CD4-positive, alpha-beta T cell treated with Interleukin-15 for 4 hours (primary cell): ENCODE measurements at places on chromosomes 2 and 18.

GRCh38 chr2:108884619-108885018 lies 98.0 kb downstream of the CCDC138 start:
- DNase-seq, result no peak

DNA sequence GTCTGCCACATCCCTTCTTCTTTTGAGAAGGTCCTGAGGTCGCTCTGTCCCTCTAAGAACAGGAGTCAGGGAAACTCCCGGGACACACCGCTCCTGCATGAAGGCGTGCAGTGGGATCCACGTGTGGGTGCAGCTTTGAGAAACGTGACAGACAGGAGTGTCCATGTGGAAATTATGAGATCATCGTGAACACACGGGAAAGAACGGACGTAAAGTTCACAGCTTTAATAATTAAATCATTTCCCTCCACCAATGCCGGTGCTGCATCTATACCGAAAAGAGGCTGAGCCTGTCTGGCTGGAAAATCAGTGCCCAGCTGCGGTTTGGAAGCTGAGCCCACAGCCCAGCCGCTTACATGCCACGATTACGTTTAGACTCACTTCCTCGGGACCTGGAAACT lies 372.4 kb upstream of the SALL3 start:
- DNase-seq, result no peak

DNA sequence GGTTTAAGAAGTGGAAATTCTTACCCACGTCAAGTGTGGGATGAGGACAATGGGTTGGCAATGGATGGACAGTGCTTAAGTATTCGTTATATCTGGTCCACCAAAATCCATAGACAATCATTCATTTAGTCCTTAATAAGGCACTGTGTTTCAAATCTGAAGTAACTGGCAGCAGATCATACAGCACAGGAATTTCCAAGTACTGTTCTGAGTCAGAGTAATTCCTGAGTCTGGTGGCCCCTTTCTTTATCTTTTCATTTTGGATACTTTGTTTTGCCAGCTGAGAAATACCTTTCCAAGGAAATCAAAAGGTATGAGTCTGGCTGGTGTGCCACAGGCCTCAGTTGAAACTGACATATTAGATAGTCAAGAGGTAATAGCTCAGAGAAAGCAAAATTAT lies 31.4 kb upstream of the CCDC102B start:
- no peak for DNase-seq

GRCh38 chr18:58177004-58177717 lies 133.1 kb downstream of the NEDD4L start:
- no peak for DNase-seq

DNA sequence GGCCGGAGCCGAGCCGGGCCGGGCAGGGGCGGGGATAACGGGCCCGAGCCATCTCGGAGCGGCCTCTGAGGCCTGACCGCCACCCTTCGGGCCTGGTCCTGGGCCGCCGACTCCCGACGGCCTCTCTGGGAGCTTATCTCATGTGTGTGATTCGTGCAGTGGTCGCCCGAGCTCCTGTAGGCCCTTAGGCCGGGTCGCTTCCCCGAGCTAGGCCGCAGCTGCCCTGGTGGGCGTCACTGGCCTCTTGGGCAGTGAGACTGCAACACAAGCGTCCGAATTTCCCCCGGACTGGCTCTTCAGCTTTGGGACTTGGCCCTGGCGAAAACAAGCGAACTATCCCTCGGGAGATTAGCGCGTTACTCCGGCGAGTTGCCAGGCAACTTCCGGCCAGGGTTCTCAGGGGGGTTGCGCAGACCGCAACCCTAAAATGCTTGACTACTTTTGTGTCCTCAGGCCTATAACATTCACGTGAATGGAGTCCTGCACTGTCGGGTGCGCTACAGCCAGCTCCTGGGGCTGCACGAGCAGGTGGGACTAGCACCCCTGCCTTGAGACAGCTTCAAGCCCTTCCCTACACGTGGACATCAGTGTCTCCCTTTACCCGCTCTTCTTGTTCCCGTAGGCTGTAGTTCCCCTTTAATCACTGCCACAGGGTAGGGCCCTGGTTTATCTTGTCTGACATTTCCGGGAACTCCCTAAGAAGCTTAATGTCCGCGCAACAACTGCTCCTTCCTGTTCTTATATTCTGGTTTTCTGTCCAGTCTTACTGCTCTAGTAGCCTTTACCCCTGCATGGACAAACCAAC lies 602 bp downstream of the SNX17 start:
- DNase-seq, result peak; percentile 29

- DNase-seq, result no peak
These were observed 21.7 kb downstream of the HS1BP3 start for GRCh38 chr2:20629181-20629580.

DNA sequence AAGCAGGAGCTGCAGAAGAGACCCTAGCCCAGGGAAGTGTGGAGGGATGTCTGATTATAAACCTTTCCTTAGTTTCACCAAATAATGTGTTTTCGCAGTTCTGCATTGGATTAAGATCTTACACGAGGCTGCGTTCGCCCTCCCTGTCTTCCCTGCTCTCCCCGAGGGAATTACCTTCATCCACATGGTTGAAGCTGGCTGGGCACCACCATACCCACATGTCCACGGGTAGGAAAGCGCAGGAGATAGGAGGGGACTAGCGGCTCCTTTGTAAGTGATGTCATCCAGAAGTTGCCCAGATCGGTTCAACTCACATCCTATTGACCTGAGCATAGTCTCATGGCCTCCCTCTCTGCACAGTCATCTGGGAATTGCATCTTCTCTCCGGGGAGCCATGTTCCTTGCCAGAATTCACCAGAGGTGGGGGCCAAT lies 1.1 kb downstream of the TTL start:
- no peak for DNase-seq

- no peak for DNase-seq
These were observed 510.6 kb downstream of the SOX11 start for GRCh38 chr2:6202756-6203155.

GRCh38 chr18:67651438-67651837 lies 134.9 kb upstream of the DSEL start:
- no peak for DNase-seq

DNA sequence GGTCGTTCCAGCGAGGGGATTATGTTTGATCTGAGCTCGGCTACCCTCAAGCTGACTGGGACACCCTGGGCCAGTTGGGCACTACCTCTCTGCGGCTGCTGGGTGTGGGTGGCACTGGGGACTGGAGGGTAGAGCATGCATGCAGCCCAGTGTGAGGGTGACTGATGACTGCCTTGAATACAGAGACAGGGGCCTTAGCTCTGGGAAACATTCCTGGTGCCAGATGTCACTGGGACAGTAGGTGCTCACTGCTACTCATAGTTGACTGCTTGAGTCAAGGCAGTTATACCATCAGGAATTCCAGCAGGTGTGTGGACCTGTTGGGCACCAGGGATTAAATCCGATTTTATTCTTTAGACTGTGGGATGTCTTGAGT lies 33.6 kb upstream of the ATP6V1B1 start:
- DNase-seq, result no peak

GRCh38 chr2:237343993-237344392 lies 70.0 kb downstream of the COL6A3 start:
- no peak for DNase-seq

DNA sequence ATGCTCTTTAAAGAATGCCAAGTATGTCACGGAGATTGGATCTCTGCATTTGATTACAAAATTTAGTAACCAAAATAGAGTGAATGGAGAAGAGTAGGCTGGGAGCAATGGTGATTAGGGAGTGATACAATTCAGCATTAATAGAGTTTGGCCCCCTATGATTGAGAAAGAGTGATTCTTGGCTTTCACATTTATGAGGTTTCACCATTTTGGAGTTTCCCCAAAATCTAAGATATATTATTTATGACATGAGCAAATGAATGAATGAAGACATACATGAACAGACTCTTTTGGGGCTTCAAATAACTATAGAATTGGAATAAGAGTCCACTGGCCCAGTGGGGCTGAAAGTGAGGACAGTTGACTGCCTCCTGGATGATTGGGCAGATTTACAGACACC lies 255.2 kb downstream of the LPIN1 start:
- DNase-seq, result no peak

DNA sequence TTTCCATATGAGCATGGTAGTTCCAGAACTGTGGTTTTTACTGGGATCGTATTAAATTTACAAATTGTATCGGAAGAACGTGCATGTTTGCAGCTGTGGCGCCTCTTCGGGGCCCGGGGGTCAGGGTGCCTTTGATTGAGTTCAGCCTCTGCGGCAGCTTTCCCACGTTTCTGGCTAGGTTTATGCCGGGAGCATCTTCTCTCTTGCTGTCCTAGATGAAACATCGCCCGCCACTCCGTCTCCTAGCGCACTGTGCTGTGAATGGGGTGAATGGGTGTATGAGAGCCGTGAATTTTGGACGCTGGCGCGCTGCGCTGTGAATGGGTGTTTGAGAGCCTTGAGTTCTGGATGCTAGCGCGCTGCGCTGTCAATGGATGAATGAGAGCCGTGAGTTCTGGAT lies 12.3 kb downstream of the PDCD1 start:
- no peak for DNase-seq

- DNase-seq, result no peak
These were observed 217.8 kb downstream of the OSR1 start for GRCh38 chr2:19140463-19141208.

DNA sequence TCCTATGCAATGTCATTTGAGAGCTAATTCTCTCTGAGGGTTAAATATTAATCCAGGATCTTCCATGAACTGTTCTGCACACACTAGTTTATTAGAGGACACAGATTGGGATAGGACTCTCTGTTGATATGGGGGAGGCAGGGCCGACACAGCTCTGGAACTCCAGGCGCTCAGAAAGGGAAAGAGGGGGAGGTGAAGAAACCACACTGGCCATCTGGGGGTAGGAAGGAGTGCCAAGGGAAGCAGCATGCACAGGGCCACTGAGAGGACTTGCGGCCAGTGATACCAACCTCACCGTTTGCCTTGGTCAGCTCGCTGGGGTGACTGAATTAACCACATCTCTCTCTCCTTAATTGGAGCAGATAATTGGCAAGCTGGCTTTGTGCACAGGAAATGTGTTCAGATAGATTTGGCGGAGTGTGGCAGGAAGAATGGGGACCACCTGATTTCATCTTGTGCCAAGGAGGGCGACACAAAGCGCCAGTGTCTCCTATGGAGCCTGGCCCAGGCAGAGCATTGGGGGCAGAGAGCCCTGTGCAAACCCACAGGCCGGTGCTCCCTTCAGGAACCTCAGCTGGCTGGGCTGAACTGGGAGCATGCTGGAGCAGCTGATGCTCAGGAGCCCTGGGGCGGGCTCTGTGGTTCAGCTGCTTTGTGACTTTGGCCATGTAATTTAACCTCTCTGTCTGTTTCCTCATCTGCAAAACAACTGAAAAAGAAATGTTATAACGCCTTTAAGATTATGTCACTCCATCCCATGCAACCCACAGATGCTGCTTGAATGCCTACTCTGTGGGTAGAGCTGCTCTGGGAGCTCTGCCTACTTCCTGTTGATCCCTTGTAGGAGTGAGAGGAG lies 114.7 kb upstream of the STON1 start:
- peak; percentile 6 for DNase-seq

- DNase-seq, result no peak
These were observed 991.9 kb upstream of the CHAC2 start for GRCh38 chr2:52775674-52776073.

- DNase-seq, result no peak
These were observed 10.2 kb downstream of the AFTPH start for GRCh38 chr2:64534363-64534762.

DNA sequence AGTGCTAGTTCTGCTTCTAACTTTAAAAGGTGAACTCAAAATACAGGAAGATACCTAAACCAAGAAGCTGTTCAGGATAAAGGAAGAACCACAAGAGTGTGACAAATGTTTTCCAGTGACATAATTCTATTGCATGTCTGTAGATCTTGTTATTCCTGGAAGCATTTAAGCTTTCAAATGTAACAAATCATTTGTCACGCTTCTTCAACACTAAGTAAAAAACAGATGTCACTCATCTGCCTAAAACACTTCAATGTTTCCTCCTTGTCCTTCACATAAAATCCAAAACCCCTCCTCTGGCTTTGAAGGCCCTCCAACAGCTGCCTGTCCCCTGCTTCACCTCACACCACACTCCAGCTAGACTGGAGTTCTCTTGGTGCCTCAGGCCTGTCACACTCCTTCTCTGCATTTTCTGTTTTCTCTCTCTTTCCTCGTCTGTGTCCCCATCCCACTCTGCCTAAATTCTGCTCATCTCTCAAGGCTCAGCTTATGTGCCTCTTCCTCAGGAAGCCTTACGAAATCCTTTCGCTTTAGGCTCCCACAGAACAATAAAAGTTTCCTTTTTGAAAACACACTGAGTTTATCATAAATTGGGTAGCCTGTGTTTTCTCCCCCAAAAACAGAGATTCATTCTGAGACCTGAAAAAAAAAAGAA lies 6.4 kb upstream of the CLEC4F start:
- no peak for DNase-seq

- no peak for DNase-seq
These were observed 760.0 kb downstream of the EPHA4 start for GRCh38 chr2:220811952-220812570.

DNA sequence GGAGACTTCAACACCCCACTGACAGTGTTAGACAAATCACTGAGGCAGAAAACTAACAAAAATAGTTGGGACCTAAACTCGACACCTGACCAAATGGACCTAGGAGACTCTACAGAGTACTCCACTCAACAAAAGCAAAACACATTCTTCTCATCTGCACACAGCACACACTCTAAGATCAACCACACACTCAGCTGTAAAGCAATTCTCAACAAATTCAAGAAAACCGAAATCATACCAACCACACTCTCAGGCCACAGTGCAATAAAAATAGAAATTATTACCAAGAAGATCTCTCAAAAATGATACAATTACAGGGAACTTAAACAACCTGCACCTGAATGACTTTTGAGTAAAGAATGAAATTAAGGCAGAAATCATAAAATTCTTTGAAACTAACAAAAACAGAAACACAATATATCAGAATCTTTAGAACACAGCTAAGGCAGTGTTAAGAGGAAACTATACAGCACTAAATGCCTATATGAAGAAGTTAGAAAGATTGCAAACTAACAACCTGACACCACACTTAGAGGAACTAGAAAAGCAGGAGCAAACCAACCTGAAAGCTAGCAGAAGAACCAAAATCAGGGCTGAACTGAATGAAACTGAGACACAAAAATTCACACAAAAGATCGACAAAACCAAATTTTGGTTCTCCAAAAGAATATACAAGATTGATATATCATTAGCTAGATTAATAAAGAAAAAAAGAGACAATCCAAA lies 46.3 kb downstream of the RTTN start:
- no peak for DNase-seq

- no peak for DNase-seq
These were observed 22.0 kb downstream of the TNFRSF11A start for GRCh38 chr18:62347089-62347506.

DNA sequence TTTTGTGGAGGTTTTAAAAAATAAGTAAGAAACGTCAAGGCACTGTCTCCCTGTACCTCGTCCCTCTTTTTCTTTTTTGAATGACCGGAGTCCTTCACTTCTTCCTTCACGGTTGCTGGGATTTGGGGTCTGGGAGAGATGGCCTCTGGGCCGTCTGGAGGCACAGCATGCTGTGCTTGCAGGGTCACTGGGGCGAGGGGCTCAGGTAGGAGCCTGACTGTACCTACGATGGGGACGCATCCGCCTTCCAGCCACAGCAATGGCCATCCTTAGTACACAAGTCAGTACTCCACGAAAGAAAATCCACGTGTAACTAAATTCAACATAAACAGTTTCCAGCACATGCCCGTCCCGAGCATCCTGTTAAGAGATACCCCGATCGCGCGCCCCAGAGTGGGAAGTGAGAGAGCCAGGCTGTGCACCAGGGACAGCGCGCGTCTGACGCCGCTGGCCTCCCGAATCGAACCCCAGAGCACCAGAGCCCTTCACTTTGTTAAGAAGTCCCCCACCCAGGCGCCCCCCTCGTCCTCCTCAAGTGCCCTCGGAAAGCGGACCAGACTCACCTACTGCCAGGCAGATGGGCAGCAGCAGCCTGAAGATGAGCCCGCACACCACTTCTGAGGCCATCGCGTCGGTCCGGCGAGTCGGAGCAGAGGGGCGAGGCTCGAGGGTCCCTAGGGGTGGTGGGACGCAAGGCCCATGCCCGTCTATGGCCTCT lies 1.2 kb downstream of the PIEZO2 start:
- no peak for DNase-seq
